ENCODE measurements at places on chromosomes 13 and 19.

DNA sequence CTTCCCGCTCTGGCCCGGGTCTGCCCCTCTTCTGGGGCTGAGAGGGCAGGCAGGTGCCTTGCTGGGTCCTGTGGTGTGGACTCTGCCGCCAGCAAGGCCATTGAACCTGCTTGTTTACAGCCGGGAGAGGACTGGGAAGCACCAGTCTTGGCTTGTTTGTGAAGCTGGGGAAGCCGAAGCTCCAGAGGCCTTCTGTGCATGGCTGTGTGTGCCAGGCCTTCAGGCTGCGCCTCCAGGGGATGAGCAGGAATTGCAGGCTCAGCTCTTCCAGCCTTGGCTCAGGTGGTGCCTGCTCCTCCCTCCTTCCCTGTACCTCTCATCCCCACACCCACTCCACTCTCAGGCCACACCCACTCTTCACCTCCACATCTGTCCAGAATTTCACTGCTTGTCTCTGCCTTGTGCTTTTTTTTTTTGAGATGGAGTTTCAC, 17.5 kb downstream of the NDUFB7 start:
- DNase-seq, result no peak

DNA sequence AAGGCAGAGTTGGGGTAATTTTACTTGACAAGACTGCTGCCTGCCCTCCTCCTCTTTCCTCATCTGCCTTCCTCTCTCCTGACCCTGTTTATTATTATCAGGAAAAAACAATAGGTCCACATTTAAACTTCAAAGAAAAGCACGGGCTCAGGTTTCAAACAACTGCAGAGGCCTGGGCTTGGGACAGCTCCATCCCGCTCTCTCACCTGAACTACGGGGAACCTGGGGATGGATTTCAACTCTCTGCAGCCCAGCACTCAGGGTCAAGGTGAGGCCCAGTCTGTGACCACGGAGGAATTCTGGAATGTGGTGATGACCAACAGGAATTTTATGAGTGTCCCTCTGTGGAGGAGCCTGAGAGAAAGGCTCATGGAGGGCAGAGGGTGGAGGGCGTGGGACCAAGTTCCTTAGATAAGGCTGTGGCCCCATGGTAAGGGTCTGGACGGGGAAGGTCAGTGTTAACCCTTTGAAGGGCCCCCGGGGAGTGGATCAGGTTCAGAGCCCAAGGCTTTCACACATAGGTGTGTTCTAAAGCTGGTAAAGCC, 220.8 kb upstream of the MAB21L1 start:
- no peak for DNase-seq

GRCh38 chr19:13774217-13775191, at the start of gene C19orf53:
TSS of gene C19orf53 (plus strand) at chr19:13774456. CDS start at chr19:13774478, 22 bp downstream.
- DNase-seq, result peak; percentile 93

- no peak for DNase-seq
These were observed 278.7 kb downstream of the KLF5 start for GRCh38 chr13:73337532-73337931.

- DNase-seq, result no peak
These were observed 383.6 kb downstream of the COG6 start for GRCh38 chr13:40039061-40039460.

- DNase-seq, result no peak
These were observed 125.1 kb downstream of the AKAP11 start for GRCh38 chr13:42396901-42397655.

- DNase-seq, result no peak
These were observed 95.0 kb downstream of the ARHGEF7 start for GRCh38 chr13:111210091-111210490.

GRCh38 chr19:572743-573518, 535 bp downstream of the BSG start:
- peak; percentile 53 for DNase-seq

DNA sequence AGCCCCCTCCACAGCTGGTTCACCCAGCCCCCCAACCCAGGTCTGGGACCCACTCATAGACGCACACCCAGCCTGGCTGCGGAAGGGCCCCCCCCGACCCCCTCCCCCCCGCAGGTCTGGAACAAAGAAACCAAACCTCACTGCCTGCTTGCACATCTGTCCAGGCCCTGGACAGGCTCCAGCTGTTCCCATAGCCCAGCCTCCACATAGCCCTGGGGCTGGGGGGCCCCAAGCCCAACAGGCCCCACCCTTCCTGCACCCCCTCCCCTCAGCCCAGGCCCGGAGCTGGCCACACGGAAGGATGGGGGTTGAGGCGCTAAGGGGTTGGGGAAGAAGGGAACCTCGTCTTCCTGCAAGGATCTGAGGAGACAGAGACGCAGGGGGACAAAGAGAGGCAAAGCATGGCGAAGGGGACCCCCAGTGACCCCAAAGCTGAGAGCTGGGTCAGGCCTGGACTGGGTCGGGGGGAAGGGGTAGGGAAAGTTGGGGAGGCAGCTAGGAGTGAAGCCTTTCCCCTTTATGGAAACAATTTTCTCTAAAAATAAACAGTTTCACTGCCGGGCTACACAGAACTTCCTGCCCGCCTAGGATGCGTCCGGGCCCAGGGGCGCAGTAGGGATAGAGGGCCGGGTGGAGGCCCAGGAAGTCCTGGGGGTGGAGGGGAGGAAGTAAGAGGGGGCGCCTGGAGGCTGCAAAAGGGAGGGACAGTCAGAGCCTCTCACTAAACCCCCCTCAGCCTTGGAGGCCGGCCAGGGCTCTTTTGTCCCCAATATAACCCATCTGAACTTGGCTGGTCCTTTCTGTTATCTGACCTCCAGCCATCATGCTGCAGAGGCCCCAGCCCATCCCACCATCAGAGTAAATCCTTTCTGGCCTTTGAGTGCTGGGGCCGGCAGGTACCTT, 2.4 kb downstream of the KANK2 start:
- DNase-seq, result peak; percentile 52

DNA sequence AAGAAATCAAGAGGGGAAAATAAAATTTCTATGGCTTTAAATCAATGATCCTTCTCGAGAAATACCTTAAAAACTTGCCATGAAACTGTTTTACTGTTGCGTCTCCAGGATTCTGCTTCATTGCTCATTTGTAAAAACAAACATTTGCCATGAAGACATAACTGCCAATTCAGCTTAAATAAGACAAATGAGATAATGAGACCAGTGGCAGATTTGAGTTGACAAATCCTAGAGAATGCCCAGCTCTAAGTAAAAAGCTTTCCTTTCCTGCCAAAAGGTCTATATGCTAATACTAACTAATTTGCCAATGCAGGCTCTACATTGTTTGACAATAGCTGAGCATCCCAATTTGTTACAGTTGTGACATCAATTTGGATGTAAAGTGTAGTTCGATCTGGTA, 400.5 kb upstream of the PCDH9 start:
- DNase-seq, result no peak

DNA sequence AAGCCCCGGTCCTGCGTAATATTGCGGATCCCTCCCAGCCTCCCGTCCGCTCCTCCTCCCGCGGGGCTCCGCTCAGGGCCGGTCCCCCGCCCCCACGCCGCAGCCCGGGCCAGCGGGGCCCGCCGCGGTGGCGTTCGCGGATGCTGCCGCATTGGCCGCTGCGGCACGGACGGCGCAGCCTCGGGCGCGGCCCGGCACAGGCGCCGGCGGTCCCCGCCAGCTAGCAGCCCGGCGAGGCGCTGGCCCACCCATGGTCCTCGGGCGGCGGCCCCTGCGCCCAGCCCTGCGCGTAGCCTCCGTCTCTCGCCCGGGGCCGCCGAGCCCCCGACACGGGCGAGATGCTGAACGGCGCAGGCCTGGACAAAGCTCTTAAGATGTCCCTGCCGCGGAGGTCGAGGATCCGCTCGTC, at the start of gene ATP8A2:
TSS of gene ATP8A2 (plus strand) at position 100 of the 409 bp plus-strand sequence. CDS start at position 339, 239 bp downstream.
- no peak for DNase-seq

DNA sequence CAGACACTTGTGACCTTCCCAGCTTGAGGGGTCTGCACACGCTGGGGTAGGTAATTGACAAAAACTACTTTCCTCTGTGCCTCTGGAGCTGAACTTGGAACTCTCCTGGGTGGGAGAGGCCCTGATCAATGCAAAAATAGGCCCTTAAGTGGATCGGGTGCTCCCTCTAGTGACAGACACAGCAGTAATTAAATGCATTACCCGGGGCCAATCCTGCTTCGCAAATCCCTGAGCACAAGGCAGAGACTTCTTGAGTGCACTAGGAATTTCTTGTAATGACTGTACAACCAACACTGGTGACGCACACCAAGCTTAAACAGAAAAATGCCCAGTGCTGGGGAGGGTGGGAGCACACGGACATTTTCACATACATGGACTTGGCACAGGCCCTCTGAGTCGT, 10.6 kb upstream of the UBE2S start:
- DNase-seq, result peak; percentile 64

DNA sequence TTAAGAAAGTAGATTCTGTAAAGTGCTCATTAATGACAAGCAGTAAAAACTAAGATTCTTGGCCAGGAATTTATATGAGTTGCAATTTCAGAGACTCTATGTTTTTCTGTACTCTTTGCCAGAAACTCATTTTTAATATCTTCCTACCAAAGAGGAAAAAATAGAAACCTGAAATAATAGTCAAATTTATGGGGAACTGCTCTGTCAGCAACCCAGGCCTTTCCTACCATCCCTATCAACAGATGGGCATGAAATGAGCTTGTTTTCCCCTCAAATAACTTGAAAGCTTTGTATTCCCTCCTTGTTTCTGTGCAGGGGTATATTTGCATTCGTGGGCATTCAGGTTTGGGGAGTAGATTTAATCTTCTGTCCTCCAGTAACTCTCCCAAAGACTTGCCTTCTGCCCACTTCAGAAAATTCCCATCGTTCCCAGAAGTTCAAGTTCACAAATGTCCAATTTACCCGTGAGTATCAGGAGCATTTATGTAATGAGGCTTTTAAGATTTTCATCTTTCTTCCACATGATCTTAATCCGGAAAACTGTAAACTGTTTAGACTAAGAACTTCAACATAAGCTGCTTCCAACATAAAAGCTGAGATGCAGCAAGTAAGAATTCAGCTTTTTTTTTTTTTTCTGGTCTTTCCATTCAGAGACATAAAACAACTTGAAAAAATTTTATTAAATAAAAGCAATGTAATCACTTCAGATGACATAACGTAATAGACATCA, 363.1 kb downstream of the EFNB2 start:
- no peak for DNase-seq

- DNase-seq, result no peak
These were observed 35.3 kb downstream of the CCL25 start for GRCh38 chr19:8087876-8088275.

GRCh38 chr13:100454876-100455275, 133.7 kb downstream of the GGACT start:
- DNase-seq, result no peak

- no peak for DNase-seq
These were observed 518 bp upstream of the PLPP2 start for GRCh38 chr19:291561-292280.

DNA sequence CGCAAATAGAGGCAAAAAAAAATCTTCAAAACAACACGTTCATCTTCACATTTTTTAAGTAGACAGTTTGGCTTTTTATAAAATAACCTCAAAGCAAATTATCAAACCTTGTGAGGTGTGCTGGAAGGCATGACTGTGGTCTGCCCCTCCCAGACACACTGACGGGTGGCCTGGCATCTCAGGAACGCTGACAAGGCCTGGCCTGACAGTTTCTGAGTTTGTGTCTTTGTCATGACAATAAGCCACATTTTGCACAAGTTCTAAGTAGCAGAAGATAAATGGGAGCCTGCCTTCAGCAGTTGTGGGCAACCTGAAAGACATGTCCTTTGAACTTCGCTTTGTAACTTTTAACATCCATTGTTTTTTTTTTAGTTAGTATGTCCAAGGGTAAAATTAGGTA, 38.5 kb downstream of the SOX21 start:
- DNase-seq, result no peak

- peak; percentile 43 for DNase-seq
These were observed 25.3 kb downstream of the TPT1 start for GRCh38 chr13:45315520-45316167.

GRCh38 chr19:29084266-29084665, 128.7 kb downstream of the UQCRFS1 start:
- no peak for DNase-seq

GRCh38 chr13:56530096-56530495, 610.6 kb upstream of the PRR20A start:
- DNase-seq, result no peak

DNA sequence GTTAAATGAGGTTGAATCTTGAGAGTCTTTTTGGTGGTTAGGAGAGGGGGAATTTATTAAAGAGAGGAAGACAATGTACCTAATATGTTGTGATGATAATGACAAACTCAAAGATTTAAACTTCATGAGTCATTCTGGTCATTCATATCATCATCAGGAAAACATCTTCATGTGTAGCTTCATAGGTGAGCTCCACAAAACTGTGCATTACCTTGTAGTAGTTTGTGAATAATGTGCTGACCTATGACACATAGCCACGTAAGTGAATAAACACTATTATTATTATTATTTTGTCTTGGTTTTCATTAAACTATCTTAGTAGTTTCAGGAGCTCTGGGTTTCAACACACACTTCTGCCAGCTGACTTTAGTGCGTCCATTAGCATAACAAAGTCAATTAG, 997 bp upstream of the GPC6 start:
- DNase-seq, result no peak

- DNase-seq, result no peak
These were observed 46.2 kb downstream of the IPO5 start for GRCh38 chr13:97999653-98000052.

GRCh38 chr13:91240341-91240740, 107.1 kb upstream of the MIR17HG start:
- DNase-seq, result no peak

DNA sequence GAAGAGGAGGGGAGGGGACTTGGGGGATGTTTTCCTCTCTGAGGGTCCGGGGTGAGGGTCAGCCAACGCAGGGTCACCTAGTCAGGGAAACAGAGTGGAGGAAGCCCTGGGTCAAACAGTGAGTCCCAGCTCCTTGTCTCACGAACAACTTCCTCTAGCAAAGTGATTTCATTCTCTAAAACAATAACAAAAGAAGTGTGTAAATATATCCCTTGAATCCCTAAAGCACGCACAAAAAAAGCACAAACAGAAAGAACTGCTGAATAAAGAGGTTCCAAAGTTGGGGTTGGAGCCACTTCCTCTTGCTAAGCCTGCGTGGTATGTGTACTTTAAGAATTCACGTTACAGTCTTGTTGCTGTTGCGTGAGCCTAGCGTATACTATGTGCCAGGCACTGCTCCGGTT, 1.5 kb upstream of the C5AR2 start:
- DNase-seq, result no peak

GRCh38 chr13:62250501-62251201, 835.0 kb upstream of the PCDH20 start:
- DNase-seq, result no peak

- peak; percentile 83 for DNase-seq
These were observed 1.9 kb downstream of the FOXO1 start for GRCh38 chr13:40664350-40665125.

DNA sequence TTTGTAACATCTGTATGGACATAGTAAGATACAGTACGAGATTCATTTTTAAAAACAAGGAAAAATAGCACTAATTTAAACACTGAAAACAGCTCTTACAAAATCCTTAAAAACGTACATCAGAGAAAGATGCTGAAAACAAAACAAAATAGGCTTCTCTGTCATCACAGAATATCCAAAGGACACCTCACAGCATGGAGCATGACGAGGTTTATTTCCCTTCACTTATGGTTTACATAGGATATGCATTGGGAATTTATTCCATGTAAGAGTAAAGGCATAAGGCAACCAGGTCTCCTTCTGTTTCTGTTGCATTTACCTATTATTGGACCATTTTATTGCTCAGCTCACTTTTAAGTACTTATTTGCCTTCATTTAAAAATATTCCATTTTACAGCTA, 3.0 kb downstream of the KCTD12 start:
- DNase-seq, result no peak
